Stimulated activated CD4-positive, alpha-beta T cell treated with anti-CD3 and anti-CD28 coated beads, Interleukin-12 subunit alpha, Interleukin-12 subunit beta, amount 100 ng/mL, for 48 hours (primary cell): ENCODE measurements at places on chromosomes 1 and 21.

GRCh38 chr1:15830258-15830657 lies 17.2 kb upstream of the SPEN start:
- DNase-seq: no peak

GRCh38 chr1:97764991-97765390 lies 155.8 kb downstream of the DPYD start:
- no peak for DNase-seq

- peak; percentile 72 for DNase-seq
Observed at GRCh38 chr1:55140546-55140983, 74.6 kb downstream of the USP24 start.

DNA sequence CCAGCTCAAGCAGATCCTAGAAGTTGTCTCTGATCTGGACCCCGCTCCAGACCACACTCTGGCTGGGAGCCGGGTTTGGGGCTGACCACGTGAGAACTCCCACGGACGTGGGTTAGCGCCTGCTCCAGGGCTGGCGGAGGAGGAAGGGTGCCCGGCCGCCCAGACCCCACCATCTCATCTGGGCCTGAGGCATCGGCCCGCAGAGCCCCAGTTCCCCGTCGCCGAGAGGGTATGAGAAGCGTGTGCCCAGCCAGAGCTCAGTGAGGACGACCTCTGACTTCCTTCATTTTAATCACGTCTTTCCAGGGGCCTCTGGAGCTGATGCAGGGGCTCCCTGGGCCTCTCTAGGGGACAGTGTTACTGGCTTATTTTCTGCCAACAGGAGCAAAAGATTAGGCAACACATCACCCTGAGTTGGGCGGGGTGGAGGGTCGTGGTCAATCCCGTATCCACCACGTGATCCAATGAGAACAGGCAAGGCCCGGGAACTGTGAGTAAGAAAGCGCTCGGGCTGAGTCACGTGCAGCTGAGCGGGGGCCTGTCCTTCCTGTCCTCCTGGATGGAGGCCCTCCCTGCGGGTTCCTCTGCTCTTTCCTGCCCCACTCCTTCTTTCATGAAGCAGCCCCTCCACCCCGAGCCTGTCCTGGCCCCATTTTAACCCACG lies 81.1 kb downstream of the SIK1 start:
- peak; percentile 30 for DNase-seq

DNA sequence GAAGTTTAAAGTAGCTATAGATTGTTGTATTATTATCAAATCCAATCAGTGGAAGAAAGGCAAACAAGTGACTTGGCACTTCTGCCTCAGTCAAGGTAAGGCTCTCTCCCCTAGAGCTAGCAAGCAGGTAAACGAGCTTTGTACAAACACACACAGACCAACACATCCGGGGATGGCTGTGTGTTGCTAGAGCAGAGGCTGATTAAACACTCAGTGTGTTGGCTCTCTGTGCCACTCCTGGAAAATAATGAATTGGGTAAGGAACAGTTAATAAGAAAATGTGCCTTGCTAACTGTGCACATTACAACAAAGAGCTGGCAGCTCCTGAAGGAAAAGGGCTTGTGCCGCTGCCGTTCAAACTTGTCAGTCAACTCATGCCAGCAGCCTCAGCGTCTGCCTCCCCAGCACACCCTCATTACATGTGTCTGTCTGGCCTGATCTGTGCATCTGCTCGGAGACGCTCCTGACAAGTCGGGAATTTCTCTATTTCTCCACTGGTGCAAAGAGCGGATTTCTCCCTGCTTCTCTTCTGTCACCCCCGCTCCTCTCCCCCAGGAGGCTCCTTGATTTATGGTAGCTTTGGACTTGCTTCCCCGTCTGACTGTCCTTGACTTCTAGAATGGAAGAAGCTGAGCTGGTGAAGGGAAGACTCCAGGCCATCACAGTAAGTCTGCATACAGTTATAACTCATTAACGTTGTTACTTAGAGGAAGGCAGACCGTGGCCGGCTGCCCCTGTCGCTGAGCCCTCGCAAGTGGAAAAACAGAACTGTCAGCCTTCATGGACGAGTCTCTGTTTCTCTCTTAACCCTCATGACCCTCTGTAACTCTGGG lies at the start of gene PALMD:
TSS of gene PALMD (plus strand) at position 415 of the 833 bp plus-strand sequence. CDS start at position 620, 205 bp downstream.
- DNase-seq: no peak

DNA sequence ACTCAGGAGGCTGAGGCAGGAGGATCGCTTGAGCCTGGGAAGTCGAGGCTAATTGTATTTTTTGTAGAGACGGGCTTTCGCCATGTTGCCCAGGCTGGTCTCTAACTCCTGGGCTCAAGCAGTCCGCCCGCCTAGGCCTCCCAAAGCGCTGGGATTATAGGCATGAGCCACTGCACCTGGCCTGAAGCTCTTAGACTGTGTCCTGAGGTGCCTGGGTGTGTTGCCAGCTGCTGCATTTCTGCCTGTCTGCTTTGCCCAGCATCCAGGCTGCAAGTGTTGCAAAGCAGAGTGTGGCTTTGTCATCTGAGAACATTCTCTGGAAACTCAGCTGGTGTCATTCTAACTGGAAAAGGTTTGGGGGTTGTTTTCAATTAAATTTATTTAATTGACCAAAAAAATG lies 105.0 kb downstream of the HUNK start:
- DNase-seq: no peak

GRCh38 chr1:4796161-4797015 lies 142.0 kb downstream of the AJAP1 start:
- no peak for DNase-seq
